ENCODE measurements at places on chromosomes 3 and 15.
A peak's percentile ranks its signal among the peaks of the same experiment; 100 is the strongest.

DNA sequence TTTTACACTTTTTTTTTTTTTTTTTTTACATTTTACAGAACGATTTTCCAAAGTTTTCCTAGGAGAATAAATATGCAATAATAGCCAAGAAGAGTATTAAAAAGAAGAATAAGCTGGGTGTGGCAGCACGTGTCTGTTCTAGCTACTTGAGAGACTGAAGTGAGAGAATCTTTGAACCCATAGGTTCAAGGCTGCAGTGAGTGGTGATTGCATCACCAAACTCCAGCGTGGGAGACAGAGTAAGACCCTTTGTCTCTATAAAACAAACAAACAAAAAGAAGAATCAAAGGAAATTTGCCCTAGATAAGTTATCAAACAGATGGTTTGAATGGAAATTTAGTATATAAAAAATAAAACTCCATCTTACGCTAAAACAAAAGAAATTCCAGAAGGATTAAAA is 13.3 kb downstream of the XRN1 start:
- no peak for DNase-seq

GRCh38 chr15:38690719-38691332 is 126.2 kb upstream of the RASGRP1 start:
- DNase-seq: peak; percentile 81

- no peak for DNase-seq
Measured at GRCh38 chr3:18586076-18586475, 160.9 kb upstream of the SATB1 start.

- DNase-seq: peak; percentile 82
Measured at GRCh38 chr3:140595295-140595694, 82.6 kb upstream of the TRIM42 start.

DNA sequence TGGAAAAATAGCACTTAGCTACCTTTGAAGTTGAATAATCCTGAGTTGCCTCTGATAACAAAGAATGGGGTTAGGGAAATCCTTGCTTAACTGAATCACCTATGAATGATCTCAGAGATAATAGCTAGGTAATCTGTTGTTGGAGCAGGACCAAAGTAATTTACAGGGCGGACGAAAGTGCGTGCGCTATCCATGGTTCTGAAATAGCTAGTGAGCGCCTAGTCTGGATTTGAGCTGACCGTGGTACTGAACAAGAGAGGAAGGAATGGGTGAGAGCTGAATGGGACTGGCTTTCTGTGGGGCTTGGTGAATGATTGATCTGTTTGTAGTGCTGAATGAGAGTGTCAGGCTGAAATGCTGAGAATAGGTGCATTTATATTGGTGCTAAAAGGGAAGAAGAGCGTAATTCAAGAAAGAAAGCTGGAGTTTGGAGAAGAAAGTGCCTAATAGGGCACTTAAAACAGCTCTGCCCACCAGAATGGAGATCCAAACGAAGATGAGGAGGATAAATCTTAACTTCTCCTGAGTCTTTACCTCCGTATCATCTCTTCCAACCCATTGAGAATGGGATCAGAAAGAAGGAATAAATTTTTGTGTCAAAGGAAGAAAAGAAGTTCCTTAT is 10.1 kb downstream of the SCN10A start:
- peak; percentile 68 for DNase-seq

- DNase-seq: no peak
Measured at GRCh38 chr3:23302271-23302670, 99.1 kb downstream of the UBE2E2 start.

- DNase-seq: no peak
Measured at GRCh38 chr3:185290266-185290665, 36.4 kb upstream of the EHHADH start.

DNA sequence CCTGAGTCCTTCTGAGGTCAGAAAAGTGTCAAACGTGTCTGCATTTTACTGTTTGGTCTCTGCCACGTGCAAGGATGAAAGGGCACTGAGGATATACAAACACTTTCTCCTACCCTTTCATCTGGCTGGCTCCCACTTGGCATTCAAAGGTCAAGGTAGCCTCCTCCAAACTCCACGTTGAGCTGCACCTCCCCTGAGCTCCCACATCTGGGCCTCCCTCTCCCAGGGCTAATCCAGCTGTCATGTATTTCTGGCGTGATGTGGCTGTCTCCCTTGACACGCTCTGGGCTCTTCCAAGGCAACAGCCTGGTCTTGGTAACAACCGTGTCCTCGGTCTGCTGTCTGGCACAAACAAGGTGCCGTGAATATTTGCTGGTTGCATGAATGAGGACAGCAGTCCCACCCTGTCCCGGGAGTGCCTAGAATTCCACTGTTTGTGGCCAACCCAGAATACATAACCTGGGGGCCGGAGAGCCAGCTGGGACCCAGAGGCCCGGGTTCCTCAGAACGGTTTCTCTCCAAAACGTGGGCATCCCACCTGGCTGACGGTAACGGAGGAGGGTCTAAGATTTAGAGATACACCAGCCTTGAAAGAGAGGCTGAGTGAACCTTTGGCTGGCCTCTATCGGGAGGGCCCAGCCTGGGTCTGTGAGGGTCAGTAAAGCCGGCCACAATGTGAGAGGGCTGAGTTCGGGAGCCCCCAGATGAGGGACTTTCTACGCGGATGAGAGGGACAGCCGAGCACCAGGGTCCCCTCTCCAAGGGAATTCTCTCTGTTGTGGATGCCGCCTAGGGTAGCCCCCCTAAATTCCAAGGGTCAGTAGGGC is 767 bp downstream of the GLT8D1 start:
- DNase-seq: no peak

DNA sequence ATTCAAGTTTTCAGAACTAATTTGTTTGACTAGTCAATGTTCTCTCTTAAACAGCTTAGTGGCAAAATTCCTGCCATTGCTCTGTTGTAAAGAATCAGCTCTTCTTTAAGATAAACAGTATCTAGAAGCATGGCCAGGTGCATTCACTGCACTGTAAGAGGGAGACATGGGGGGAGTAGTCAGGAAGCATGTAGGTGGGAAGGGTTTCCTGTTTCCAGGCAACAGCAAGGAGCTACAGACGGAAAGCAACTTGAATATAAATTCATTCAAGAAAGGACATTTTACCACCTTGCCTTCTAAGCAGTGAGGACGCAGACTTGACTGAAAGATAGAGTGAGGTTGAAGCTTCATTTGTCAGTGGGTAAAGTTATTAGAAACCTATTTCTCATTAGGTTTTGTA is 55.3 kb downstream of the BBX start:
- no peak for DNase-seq

GRCh38 chr15:58746174-58746573 is 3.3 kb downstream of the ADAM10 start:
- DNase-seq: no peak

GRCh38 chr3:43695443-43695842 is 4.7 kb downstream of the ABHD5 start:
- no peak for DNase-seq

DNA sequence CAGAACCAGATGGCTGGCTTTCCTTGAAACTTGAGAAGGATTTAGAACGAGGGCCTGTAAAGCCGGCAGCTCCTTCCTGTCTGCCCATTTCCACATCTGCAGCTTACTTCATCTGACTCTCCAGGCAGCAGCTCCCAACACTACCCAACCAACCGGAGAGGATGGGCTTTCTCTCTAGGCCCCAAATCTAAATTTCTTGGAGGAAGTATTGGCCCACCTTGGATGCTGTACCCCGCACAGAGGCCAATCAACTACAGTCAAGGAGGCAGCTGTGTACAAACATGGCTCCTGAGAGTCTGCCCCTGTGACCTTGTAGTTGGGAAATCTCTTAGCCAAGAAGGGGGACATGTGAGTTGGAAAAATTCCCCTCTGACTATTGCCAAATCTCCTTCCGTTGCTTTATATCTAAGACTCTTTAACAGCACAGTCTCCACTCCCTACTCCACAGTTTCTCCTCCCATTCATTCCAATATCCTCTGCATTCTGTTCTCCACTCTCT is 8.0 kb upstream of the ACAP2 start:
- DNase-seq: peak; percentile 32

DNA sequence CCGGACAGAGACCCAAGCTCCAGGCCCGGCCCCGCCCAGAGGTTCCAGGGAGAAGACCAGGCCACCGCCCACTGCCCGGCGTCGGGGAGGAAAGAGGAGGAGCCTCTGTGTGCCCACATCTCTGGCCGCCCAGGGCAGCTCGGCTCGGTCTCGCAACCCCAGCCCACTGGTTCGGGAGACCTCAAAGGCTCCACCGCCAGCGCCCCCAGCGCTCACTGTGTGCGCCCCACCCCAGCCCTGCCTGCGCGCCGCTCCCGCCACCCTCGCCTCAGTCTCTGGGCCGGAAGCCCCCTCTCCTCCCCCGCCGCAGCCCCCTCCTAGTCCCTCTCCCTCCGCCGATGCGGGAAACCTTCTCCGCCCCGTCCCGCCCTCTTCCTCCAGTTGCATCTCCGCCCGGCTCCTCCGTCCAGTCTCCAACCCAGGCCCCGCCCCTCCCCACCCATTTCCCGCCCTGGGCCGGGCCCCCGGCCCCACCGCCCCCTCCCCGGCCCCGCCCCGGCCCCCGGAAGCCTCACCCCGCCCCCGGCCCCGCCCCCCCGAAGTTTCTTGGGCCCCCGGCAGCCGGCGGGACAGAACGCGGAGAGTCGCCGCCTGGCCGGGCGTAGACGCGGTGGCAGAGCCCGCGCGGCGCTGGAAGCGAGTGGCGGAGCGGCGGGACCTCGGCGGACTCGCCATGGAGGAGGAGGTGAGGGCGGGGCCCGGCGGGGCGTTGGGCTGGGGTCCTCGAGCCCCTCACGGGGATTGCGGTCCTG is at the start of gene PLEKHO2:
PLEKHO2 (plus strand) TSS at position 572 of the 752 bp plus-strand sequence; CDS start at position 674, 102 bp downstream.
- peak; percentile 96 for DNase-seq

GRCh38 chr15:66222273-66223198 is 31.0 kb downstream of the MEGF11 start:
- no peak for DNase-seq

- DNase-seq: no peak
Measured at GRCh38 chr3:133851931-133852330, 43.8 kb downstream of the RAB6B start.

DNA sequence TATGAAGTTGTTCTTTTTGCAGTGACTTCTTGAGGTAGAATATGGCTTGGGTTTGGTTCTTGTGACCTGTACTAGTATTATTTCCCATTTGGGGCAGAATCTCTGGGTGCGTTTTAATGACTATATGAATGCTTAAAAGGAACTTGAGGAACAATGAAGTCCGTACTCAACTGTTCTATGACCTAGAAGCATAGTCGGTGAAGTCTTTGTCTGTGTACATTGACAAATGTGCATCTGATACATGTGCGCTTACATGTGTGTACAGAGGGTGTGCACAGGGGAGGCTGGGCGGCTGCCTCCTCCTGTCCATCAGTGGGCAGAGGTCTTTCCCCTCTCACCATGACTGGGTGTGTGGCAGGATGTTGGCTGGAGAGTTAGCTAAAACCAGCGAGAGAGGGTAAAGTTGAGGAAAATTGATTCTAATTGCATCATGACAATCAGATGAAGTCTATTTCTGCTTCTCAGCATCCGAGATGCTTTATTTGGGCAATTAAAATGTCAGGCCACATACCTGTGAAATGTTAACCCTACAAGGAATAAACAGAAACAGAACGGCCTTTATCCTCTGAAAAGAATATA is 1.0 kb upstream of the NR2F2 start:
- no peak for DNase-seq

DNA sequence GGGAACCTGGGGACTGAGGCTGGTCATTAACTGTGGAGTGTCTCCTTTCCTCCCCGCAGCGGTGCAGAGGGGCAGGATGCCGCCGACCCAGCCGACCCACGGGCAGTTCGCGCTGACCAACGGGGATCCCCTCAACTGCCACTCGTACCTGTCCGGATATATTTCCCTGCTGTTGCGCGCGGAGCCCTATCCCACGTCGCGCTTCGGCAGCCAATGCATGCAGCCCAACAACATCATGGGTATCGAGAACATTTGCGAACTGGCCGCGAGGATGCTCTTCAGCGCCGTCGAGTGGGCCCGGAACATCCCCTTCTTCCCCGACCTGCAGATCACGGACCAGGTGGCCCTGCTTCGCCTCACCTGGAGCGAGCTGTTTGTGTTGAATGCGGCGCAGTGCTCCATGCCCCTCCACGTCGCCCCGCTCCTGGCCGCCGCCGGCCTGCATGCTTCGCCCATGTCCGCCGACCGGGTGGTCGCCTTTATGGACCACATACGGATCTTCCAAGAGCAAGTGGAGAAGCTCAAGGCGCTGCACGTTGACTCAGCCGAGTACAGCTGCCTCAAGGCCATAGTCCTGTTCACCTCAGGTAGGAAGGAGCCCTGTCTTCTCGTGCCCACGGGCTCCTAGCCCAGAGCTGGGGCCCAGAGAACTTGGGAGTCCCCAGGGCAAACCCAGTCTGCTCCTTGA is 3.7 kb downstream of the NR2F2 start:
- no peak for DNase-seq

DNA sequence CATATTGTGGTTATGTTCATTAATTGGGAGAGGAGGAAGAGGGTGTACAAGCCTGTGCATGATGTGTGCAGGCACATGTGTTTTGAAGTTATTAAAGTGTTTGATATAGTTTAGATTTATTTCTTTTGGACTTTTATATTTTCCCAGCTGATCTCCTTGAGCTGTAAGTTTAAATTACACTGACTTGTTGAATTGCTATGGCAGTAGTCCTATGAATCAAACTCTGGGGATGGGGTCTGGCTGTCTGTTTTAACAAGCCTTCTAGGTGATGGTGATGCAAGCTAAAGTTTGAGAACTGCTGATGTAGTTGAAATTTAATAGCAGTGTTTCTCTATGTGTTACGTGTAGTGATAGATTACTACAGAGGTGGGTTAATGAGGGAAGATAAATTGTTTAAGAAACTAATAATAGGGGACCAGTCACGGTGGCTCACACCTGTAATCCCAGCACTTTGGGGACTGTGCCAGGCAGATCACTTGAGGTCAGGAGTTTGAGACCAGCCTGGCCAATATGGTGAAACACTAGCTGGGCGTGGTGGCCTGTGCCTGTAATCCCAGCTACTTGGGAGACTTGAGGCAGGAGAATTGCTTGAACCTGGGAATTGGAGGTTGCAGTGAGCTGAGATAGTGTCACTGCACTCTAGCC is 7.0 kb downstream of the ARIH1 start:
- no peak for DNase-seq

DNA sequence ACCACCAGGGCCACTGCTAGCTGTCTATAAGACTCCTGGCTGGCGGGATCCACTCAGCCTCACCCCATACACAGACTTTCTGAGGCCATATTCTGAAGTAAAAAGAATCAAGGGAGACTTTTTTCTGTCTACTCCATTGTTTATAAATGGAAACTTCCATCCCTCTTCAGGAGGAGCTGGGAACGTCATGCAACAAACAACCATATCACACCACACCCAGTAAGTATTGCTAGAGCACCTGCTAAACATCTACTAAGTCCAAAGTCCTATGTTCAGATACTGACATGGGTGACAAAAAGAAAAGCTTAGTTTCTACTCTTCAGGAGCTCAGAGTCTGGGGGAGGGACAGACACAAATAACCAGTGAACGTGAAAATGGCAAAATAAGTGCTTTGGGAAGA is 324.8 kb upstream of the ONECUT1 start:
- DNase-seq: no peak
